ENCODE measurements at places on chromosomes 16 and 17. TPM values are rescaled to one million over a fixed set of nuclear protein-coding genes. Genes with fewer than 3 reads are reported as not detected.

DNA sequence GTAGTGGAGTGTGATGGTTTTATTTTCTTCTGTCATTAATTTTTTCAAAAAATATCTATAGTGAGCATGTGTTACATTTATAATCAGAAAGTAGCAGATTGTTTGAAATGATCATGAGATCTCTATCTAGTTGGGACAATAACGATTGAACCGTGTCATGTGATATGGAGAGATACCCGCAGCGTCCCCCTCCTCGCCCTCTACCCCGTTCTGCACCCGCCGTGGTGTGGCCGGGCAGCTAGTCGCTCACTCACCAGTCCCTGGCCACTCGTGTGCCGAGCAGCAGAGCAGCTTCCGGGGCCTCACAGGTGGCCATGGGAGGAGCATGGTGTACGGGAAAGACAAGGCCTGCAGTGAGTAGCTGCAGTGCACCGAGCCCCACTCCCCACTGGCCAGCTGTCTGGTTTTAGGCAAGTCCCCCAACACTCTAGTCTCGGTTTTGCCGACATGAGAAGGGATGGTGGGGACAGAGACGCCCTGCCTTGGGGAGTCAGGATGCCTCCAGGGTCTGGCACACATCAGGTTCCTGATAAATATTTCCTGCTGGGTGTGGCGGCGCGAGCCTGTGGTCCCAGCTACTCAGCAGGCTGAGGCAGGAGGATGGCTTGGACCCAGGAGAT lies 15.3 kb downstream of the MLYCD start:
- DNase-seq, result no peak

DNA sequence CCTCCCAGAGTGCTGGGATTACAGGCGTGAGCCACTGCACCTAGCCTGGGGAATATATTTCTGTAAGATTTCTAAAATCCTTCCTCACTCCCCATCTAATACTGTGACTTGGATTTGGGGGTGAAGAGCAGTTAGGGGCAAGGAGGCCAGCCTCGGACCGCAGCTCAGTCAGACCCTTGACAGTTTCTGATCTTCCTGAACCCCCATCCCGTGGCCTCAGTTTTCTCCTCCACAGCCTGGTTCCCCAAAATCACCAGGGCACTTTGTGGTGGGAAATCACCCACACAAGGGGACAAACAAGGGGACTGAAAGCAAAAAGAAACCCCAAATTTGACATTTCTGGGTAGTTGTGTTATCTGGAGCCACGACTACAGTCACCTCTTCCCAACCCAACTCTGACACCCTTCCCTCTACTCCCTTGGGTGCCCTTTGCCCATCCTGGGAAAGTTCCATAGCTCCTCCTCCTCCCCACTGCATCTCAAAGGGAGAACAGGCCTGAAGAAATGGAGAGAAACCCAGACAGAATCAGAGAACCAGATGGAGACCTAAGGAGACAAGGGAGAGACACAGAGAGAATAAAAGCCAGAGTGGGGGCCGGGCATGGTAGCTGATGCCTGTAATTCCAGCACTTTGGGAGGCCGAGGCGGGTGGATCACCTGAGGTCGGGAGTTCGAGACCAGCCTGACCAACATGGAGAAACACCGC lies 2.8 kb upstream of the STAT5A start:
- DNase-seq, result peak; percentile 26

FBXL19 gene
- total RNA-seq, result 13.4 TPM

CBFA2T3 gene
- 19.0 TPM for total RNA-seq

PLK1 gene
- 1.8 TPM for total RNA-seq

GRCh38 chr16:2682209-2683021 lies at the start of gene KCTD5:
Gene KCTD5 (plus strand): TSS chr16:2682523. CDS start chr16:2682549, 26 bp downstream.
- DNase-seq, result peak; percentile 98

GRCh38 chr17:76379275-76379641 lies 5.2 kb upstream of the SPHK1 start:
- no peak for DNase-seq

GRCh38 chr16:13835935-13836730 lies 83.8 kb upstream of the ERCC4 start:
- DNase-seq, result no peak

Data from upper lobe of right lung (tissue), 1 donor.